Immature natural killer cell (primary cell): ENCODE measurements at places on chromosomes 2 and 18.

- no peak for DNase-seq
Measured at GRCh38 chr2:142866426-142866825, 11.0 kb upstream of the KYNU start.

DNA sequence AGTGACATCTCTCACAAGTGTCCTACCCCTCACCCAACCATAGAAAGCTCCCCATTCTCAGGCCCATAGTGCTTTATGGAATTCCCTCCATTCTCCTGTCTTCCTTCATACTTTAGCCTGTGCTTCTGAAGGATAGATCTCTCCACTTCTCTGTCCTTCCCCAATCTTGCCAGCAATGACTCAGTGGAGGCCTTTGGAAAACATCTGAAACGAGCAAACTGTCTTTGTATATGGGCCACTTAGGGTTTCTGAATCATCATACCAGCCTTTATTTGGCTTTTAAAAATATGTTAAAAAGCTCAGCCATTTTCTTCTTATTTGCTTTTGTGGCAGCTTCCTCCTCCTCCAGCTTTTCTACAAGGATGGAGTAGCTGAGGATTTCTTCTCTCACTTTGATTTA lies 65.6 kb upstream of the ZNF385B start:
- DNase-seq, result no peak

- DNase-seq, result no peak
Measured at GRCh38 chr2:200635251-200635650, 49.4 kb downstream of the AOX1 start.

DNA sequence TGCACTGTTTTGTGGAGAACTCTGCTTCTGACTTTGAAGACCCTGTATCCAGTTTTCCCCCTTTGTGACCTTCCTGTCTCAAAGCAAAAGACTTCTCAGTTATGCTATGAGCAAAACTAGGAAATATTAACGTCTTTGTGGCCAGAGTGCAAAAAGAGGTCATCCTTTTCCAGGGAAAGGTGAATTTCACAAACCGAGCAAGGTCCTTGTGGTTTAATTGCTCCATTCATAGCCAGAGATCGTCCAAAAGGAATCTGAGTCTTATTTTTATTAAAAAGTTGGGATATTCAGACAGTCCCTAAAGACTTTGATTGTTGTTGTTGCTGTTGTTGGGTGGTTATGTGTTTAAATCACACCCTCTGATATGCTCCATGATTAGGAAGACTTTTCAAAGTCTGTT lies 77.4 kb downstream of the NAB1 start:
- DNase-seq, result no peak

- no peak for DNase-seq
Measured at GRCh38 chr2:190343089-190343535, 277 bp upstream of the INPP1 start.

DNA sequence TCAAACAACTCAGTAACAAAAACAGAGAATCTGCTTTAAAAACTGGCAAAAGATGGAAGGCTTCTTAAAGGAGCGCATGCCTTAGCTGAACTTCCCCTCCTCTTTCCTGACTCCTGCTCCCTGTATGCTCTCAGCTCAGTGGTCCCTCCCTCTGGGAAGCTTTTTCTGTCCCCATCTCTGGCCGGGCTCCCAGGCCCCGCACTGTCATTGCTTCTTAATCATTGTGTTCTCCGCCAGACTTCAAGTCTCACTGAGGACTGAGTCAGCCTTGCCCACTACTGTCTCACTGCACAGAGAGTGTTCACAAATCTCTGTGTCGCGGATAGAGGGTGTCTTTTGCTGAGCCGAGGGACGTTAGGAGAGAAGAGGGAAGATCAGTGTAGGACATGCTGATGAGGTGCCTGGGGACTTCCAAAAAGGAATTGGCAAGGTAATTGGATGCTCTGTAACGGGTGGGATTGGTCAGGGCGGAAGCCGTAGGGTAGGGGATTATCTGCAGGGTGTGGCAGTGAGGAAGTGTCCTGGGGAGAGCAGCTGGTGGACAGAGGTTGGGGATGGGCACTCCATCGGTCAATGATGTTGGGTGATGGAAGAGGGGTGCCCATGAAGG lies 16.2 kb downstream of the TOGARAM2 start:
- DNase-seq, result no peak

GRCh38 chr2:15768615-15769014 lies 171.7 kb upstream of the MYCN start:
- DNase-seq, result no peak

DNA sequence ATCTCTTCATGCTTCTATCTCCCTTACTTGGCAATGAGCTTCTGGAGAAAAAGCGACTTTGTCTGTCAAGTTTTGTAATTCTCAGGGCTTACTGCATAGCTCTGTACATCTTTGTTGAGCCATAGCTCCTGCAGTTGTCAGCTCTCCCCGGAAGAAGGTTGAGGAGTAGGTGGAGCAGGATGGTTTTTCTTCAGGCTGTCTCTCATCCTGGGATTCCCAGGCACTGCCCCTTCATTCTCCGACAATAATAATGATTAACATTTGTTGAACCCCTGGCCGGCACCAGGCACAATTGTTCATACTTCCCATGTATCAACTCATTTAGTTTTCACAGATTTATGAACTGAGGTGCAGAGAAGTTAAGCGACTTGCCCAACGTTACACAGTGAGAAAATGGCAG lies 23.5 kb upstream of the RHOB start:
- no peak for DNase-seq

GRCh38 chr2:229419158-229419557 lies 148.1 kb upstream of the PID1 start:
- no peak for DNase-seq

- DNase-seq, result no peak
Measured at GRCh38 chr18:22488554-22488953, 70.8 kb upstream of the CTAGE1 start.

DNA sequence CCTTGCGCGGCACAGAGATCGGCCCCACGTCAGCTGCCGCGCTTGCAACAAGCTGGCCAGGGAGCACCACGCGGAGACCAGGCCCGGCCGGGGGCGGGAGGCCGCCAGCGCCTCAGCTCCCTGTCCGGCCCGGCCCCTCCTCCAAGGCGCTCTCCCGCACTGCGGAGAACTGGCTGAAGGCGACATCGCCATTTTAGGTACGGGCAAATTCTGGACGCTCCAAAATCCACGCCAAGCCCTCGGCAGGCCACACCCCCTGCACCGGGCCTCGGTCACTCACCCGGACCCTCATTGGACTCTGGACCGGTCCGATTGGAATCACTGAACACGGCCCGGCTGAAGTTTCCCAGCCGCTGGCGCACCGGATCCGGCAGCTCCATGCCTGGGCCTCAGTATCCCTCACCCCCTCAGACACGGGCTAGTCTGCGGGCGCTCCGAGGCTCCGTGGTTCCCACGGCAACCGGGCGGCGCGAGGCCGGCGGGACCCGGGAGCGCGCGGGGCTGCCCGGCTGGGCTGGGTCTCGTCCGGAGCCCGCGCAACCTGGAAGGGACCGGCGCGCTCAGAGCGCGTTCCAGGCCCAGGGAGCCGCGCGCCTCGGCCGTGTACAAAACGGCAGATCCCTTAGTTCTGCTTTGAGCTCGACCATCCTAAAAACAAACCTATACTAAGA lies at the start of gene TMEM17:
Gene TMEM17, minus strand, starts transcription at position 446 of the 671 bp plus-strand sequence. Its CDS starts 66 bp downstream, at position 380.
- peak; percentile 30 for DNase-seq

DNA sequence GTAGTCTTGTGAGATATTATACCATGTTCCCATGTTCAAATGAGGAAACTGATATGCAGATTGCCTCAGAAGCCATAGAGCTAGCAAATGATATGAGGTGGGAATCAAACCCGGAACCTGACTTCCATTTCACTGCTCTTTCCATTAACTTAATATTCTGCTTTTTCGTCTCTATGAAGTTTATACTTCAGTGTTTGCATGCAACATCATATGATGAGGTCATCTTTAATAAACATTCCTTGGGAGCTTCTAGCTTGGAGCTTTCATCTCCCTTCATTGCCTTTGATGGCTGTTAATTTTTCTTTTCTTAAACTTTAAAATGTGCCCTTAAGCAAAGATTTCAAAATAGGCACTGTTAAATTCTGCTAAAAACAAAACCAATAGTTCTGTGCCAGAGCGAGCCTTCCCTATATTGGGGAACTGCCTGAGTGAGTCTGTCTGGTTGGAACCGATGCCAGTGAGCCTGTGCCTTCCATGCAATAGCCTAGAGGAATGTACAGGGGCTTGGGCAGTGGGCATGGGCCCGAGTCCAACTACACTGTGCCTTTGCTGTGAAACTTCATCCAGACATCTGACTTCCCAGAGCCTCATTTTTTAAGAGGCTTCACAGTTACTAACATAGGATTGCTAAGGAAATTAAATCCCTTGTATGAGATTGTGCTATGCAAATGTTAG lies 91.1 kb upstream of the TMEM200C start:
- no peak for DNase-seq

DNA sequence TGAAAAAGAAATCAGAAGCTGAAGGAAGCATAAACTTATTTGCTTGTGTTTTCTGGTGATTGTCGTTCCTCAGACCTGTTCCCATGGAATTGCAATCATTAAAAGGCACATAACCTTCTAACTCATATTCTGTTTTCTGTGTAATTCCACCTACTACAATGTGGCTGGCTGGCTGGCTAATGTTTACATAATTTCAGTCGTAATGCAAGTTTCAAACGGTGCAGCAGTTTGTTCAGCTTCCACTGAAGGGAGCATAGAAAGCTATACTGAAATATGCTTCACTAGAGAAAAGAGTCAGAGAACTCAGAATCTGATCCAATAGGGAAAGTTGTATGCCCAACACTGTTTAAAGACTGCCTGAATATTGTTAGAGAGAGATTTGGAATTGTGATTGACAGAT lies 27.1 kb upstream of the SCN7A start:
- DNase-seq, result no peak

- no peak for DNase-seq
Measured at GRCh38 chr2:164593959-164594358, 27.3 kb downstream of the GRB14 start.

DNA sequence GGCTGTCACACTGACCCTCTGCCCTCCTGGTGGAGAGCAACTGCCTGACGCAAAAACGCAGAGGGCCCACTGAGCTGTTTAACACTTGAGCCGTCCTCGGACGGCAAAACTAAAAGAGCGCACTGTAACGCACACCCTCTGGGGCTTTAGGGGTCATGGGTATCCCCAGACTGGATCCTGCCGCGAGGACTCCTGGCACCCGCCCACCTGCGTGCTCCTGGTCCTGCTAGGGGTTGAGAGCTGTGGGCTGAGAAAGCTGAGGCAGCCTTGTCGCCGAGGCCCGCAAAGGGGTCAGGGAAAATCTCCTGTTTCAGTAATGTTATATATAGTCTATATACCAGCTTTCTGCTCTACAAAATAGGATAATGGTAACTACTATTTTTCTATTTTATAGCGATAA lies 39.1 kb downstream of the MDH1 start:
- no peak for DNase-seq

DNA sequence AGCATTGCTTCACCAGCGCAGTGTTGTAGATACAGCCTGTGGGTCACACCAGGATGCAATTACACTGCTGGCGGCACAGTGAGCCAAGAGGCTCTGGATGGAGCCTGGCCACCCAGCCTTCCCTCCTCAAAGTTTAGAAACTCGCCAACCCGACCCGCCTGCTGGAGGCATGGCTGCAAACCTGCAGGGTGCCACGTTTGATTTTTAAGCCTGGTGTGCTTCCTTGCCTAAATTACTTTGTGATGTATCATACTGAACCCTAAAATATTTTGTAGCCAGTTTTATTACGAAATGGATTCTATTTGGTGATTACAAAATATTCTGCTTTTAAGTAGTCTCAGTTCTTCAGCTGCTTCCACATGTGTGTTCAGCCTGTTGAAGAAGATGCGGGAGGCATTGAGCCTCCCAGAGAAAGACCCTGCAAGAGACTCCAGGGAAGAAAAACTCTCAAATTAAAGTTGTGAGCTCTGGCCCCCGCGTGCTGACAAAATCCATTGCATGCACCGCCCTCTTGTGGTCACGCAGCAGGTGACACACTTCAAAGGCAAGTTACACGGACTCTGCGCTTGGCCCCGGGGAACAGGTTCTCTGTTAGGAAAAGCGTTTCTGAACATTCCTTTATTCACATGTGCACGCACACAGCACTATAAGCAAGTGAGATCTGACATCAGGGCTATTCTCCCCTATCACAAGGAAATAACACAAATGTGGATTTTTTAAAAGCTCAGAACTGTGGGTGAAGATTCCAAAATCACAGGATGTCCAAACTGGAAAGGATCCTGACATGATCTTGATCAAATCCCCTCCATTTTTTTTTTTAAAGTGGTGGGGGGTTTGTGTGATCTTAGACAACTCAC lies 63.0 kb upstream of the TWIST2 start:
- DNase-seq, result peak; percentile 12

- no peak for DNase-seq
Measured at GRCh38 chr2:219408631-219409030, 9.5 kb upstream of the DES start.

GRCh38 chr2:151816843-151817242 lies 11.4 kb downstream of the ARL5A start:
- no peak for DNase-seq
